ENCODE measurements at places on chromosomes 12 and 14. TPM values are rescaled to one million over a fixed set of nuclear protein-coding genes. Genes with fewer than 3 reads are reported as not detected.

The CEBPE gene
- not detected for polyA plus RNA-seq

The SPIC gene
- polyA plus RNA-seq = not detected

The ERBB3 gene
- 0.26 TPM for polyA plus RNA-seq

The MGST1 gene
- 31.7 TPM for polyA plus RNA-seq

The OVCH1 gene
- 0.04 TPM for polyA plus RNA-seq

The CLEC7A gene
- 0.27 TPM for polyA plus RNA-seq

The CAND1 gene
- 14.3 TPM for polyA plus RNA-seq

The KRT83 gene
- not detected for polyA plus RNA-seq

The TMEM233 gene
- 125 TPM for polyA plus RNA-seq

The LRTM2 gene
- not detected for polyA plus RNA-seq

The PRDM4 gene
- polyA plus RNA-seq = 13.7 TPM

The ZNF84 gene
- polyA plus RNA-seq = 4.7 TPM

The DPY19L2 gene
- polyA plus RNA-seq = 0.36 TPM

The CISTR gene
- polyA plus RNA-seq = not detected

The CAPZA3 gene
- polyA plus RNA-seq = not detected

The IKBIP gene
- polyA plus RNA-seq = 2.8 TPM

The ZNF740 gene
- 3.3 TPM for polyA plus RNA-seq

The PLA2G1B gene
- polyA plus RNA-seq = 0.39 TPM

The TMEM260 gene
- 3.7 TPM for polyA plus RNA-seq

The BDKRB1 gene
- 0.06 TPM for polyA plus RNA-seq

The ACYP1 gene
- 11.7 TPM for polyA plus RNA-seq

The PRB2 gene
- polyA plus RNA-seq = not detected

The NRIP2 gene
- polyA plus RNA-seq = 1.3 TPM

The NPFF gene
- not detected for polyA plus RNA-seq

The PPP1R1A gene
- 265 TPM for polyA plus RNA-seq

The KRT2 gene
- polyA plus RNA-seq = not detected

The GLT8D2 gene
- polyA plus RNA-seq = 1.7 TPM

The PMCH gene
- not detected for polyA plus RNA-seq

The PAPLN gene
- 0.52 TPM for polyA plus RNA-seq

The HOXC4 gene
- 0.72 TPM for polyA plus RNA-seq

The SSTR1 gene
- polyA plus RNA-seq = 0.23 TPM

The CCDC196 gene
- polyA plus RNA-seq = not detected

The SYNE3 gene
- 0.45 TPM for polyA plus RNA-seq

The SMCO3 gene
- polyA plus RNA-seq = not detected

All from psoas muscle (tissue), 8 donors.